ENCODE measurements at places on chromosomes 13 and 19. TPM values are rescaled to one million over a fixed set of nuclear protein-coding genes. Genes with fewer than 3 reads are reported as not detected.

- peak; percentile 89 for DNase-seq
Measured at GRCh38 chr13:20924758-20925394, 22.3 kb upstream of the XPO4 start.

GRCh38 chr13:27796544-27797227 lies 4.4 kb downstream of the GSX1 start:
- no peak for DNase-seq

DNA sequence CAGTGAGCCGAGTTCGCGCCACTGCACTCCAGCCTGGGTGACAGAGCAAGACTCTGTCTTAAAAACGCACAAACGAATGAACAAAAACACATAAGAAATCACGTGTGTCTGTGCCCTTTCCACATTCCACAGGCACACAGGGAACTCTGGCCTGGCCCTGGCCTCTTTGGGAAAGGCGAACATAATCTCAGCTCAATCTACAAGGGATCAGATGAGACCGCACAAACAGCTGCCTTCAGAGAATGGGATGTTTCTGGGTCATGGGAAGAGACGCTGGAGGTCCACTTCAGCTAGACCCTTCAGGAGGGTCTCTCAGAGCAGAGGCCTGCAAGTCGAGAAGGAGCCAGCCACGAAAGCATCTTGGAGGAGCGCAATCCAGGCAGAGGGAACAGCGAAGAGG lies 6.3 kb upstream of the CRTC1 start:
- peak; percentile 68 for DNase-seq

GRCh38 chr19:15318241-15318691 lies 14.1 kb downstream of the BRD4 start:
- no peak for DNase-seq

GRCh38 chr19:39372941-39373340 lies 18.0 kb downstream of the PAF1 start:
- DNase-seq, result peak; percentile 53

Gene KASH5
- not detected for total RNA-seq
